Activated T-cell treated with anti-CD3 and anti-CD28 coated beads, Interleukin-2, amount 50 U/mL, for 24 hours (primary cell): ENCODE measurements at places on chromosomes 2 and 18.
A peak's percentile ranks its signal among the peaks of the same experiment; 100 is the strongest.

DNA sequence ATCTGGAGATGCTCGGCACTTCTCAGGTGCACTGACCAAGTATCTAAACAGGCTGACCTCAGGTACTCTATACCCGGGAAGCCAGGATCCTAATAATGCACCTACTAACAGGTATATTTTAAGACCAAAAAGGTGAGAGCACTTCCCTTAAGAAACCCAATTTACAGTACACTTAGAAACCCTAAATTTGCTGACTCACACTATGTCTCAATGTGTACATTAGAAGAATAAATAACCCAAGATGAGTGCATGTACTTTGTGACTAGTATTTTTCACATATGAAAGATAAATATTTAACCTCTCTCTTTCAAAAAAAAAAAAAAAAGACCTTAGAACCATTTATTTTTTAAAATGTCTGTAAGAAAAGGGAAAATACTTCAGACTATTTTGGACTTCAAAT lies 118.8 kb downstream of the ZNF516 start:
- DNase-seq: no peak

- DNase-seq: no peak
Measured at GRCh38 chr18:48279312-48279711, 129.9 kb downstream of the ZBTB7C start.

DNA sequence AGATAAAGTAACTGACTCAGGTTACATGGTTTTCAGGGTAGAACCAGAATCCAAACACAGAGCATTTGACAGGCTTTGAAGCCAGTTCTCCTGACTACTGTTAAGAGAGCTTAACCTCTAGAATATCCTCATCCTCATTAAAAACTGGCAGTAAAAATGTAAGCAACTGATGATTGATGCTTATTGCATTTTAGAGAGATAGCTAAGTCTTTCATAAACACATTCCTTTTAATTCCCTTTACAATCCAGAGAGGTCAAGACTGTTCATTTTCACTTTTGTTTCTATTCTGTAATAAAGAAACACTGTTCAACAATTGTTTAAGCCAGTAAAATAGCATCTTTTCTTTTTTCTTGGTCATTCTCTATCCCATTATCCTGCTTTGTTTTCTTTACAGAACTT lies 53.9 kb upstream of the RAB27B start:
- no peak for DNase-seq

GRCh38 chr2:241733391-241734207 lies 831 bp upstream of the D2HGDH start:
- no peak for DNase-seq

DNA sequence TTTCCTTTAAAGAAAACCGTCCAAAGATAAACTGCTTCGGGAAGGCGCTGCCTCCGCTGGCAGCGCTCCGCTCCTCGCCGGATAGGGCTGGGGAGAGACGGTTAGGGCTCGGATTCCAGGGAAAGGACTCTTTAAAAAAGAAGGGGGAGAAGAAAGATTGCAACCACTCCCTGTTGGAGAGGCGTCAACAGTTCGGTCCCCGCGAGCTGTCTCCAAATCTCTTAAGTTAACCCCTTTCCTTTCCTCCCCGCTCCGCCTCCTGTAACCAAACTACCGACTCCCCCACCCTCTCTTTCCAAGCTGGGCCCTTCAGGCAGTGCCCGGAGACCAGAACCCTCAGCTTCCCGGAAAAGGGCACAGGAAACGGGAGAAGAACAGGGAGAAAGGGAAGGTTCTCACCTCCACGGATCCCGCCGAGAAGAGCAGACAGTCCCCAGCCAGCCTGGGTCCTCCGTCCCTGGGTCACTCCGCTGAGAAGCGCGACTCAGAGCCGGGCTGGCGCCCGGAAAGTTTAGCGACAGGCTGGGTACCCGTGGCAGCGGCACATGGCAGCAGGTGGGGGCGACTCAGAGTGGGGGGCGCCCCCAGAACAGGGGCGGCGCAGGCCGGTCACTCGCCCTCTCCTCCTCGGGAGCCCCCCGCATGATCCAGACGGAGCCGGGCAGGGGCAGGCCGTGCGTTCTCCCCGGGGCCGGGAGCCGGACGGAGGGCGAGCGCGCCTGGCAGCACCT lies 675 bp downstream of the FZD5 start:
- DNase-seq: peak; percentile 66

- DNase-seq: peak; percentile 57
Measured at GRCh38 chr2:30332791-30333453, 101.6 kb downstream of the LBH start.

GRCh38 chr2:86298411-86299390 lies 38.7 kb downstream of the REEP1 start:
- DNase-seq: no peak
